ENCODE measurements at places on chromosomes 1 and 21.
A peak's percentile ranks its signal among the peaks of the same experiment; 100 is the strongest.

GRCh38 chr21:41068967-41069642, 98.9 kb upstream of the BACE2 start:
- DNase-seq: peak; percentile 52

GRCh38 chr1:202844935-202845334, 34.2 kb downstream of the PCAT6 start:
- DNase-seq: no peak

- DNase-seq: no peak
These were observed 36.0 kb downstream of the ELK4 start for GRCh38 chr1:205595861-205596260.

DNA sequence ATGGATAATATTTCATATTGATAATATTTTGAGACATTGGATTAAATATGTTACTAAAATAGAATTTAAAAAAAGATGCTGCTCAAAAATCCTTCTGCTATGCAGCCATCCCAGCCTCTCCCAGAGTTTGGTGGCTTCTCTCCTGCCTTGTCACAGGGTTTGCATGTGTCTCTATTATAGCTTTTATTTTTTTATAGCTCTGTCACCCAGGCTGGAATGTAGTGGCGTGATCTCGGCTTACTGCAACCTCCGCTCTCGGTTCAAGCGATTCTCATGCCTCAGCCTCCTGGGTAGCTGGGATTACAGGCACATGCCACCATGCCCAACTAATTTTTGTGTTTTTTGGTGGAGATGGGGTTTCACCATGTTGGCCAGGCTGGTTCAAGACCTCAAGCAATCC, 50.7 kb upstream of the ID3 start:
- no peak for DNase-seq

- DNase-seq: no peak
These were observed 51.2 kb downstream of the RGS4 start for GRCh38 chr1:163120372-163120771.

DNA sequence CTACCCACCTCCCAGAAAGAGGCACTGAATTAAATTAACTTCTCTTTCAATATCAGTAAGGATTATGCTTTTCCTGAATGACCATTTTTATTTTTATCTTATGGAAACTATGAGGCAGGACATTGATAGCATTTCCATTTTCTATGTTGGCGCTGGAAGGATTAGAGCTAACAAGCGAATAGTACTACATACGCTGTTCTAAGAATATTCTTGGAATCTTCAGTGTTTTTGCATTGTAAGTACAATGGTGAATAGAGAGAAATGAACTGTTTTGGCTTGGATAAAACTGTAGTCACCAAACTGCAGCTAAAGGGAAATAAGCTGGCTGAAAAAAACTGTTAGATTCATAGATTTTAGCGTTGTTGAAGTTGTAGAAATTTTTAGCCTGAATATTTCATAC, 779.0 kb upstream of the ADGRL4 start:
- no peak for DNase-seq

DNA sequence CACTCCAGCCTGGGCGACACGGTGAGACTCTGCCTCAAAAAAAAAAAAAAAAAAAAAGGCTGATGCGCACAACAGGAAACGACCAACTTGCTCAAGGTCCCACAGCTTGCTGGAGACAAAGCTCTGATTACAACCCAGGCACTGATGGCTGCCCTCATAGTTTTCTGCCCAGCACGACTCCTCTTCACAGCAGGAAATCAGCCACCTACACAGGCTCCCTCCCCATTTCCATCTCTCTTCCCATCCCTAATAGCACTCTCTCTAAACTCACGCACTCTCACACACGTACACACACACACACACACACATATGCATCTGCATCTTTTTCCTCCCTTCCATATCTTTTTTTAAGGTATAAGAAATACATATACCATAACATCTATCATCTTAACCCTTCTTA, 153.5 kb upstream of the SOD1 start:
- no peak for DNase-seq

- DNase-seq: no peak
These were observed 189.6 kb downstream of the KAZN start for GRCh38 chr1:14788080-14788479.

DNA sequence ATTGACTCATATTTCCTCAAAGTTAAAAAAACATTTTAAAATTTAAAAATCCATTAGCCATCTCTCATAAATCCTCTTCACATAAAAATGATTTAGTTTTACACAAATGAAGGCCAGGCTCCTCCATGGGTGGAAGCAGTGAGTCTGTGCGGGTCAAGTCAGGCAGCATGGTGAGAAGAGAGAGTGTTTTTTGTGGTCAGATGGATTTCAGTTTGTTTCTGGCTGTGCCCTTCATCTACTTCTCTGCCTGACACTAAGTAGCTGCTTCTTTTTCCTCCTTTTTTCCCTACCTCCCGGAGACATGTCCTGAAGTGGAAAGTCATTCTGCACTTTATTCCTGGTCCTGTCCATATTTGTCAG, 10.3 kb downstream of the PLA2G4A start:
- no peak for DNase-seq

DNA sequence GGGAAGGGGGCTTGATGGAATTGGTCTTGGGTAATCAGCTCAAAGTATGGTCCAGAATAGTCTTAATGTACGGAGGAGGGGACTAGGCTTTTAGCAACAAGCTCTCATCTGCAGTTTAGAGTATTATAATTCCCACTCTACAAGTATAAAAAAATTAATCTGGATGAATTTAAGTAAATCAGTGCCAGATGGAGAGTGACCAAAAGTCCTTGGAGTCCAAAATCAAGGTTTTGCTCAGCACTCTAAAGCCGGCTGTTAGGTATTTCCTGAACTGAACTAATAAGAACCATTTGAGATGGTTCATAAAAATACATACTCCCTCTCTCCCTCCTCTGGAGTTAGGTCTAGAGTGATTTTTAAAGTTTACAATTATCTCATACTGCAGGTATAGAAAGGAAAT, 23.7 kb downstream of the GLUL start:
- DNase-seq: no peak

DNA sequence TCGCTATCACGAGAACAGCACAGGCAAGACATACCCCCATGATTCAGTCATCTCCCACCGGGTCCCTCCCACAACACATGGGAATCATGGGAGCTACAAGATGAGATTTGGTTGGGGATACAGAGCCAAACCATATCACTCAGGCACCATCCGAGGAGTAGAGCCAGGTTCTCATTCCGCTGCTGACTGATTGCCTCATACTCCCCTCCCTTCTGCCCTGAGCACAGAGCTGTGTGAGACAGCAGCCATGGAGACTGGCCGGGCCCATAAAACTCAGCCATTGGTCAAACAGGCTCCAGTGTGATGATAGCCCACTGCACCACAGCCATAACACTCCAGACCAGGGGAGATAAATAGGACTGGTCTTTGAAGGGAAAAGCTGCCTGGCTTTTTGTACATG, 22.6 kb downstream of the TTC4 start:
- no peak for DNase-seq

- DNase-seq: no peak
These were observed 42.8 kb upstream of the SIM2 start for GRCh38 chr21:36656138-36656537.

DNA sequence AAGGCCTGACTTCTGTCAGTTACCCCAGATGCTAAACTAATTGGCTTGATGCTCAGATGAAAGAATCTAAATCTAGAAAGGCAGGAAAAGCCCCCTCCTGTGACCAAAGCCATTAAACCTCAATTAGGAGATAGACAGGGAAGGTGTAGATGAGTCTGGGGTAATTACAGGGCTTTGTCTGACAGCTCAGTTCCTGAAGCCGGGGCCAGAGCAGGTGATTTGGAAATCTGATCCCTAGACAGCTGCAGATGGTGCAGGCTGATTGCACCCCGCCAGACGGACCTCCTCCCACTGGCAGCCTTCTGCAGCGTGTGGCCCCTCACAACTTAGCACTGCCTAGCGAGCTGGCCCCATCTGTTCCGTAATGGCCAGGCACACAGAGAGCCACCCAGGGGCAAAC, 395.1 kb downstream of the HLX start:
- DNase-seq: no peak

DNA sequence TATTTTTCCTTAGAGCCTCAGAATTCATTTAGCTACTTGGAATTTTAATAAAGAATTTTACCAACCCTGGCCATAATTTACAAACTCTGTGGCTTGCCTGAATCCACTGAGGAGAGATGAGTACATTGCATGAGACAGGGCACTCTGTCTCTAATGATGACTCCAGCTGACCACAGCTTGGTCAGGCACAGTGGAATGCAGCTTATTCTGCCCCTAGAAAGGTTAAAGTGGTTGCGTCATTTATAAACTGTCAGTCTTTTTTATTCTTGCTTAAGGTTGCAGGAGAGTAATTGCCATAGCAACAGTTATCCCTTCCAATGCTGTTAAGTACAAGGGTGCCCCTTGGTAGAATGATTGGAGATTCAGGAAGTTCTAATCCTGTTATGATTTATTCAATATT, 28.3 kb downstream of the PDE4B start:
- DNase-seq: no peak

- DNase-seq: no peak
These were observed 244.9 kb downstream of the KCNJ6 start for GRCh38 chr21:37671381-37671780.

DNA sequence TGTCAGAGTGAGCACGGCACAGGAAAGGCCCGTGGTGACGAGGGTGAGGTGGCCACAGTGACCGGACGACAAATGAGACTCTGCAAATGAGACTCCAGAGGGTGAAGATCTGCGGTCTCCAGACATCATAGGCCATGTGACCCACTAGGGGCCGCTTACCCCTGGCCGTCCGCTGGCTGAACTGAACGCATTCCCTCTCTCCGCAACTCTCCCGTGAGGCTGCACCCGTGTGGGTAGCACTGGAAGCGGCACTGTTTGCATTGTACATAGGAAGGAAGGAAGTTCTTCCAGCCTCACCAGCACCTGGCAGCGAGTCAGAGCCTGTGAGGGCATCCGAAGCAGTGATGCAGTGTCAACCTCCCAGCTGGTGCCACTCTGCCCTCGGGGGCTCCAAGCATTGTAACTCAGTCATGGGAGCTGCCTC, 23.6 kb upstream of the SPSB1 start:
- no peak for DNase-seq

DNA sequence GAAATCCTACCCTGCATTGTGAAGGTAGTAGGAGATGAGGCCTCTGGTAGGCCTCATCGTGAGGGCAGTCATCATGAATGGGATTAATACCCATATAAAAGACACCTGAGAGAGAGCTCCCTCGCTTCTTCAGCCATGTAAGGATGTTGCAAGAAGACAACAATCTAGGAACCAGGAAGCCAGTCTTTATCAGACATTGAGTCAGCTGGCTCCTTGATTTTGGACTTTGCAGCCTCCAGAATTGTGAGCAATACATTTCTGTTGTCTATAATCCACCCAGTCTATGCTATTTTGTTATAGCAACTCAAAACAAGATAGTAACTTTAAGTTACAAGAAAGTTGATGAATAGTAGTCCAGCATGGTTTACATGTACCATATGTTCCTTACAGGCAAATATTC, 208.5 kb downstream of the KCNT2 start:
- no peak for DNase-seq

DNA sequence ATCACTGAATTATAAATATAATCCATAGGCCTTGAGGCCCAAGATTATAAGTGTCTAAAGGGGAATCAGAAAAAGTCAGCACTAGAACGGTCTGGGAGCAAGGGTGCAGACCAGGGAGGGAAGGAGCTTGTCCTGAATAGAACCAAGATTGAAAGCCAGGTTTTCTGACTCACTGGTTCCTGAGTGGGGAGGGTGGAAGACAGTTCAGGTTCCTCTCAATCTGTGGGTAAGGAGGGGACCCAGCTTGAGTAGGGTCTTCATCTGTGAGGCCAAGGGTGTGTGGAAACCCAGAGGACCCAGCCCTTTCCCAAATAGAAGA, 842 bp downstream of the LENEP start:
- no peak for DNase-seq

DNA sequence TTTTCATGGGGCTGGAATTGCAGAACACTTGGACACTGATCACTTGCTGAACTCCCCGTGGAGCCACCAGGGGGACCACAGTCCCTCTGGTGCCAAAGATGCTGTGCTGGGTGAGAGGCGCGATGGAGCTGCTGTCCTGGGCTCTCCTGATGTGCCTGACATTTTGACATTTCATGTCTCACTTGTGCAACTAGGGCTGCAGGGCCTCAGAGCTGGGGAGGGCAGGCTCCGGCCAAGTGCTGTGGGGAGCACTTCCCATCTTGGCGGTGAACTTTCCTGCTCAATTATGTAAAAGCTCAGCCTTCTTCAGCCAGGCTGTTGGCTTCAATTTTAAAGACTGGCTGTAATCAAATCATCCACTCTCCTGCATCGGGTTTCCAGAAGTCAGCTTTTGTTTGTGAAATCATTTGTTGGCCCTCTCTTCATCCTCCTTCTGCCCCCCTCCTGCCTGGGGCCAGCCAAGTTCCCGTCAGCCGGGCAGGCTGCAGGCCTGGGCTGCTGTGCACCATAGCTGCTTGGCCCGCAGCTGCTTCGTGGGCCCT, 36.8 kb downstream of the KCNAB2 start:
- no peak for DNase-seq

GRCh38 chr1:87686136-87686495, 357.4 kb downstream of the LMO4 start:
- DNase-seq: no peak

GRCh38 chr21:42574234-42575027, 60.8 kb downstream of the SLC37A1 start:
- DNase-seq: no peak

GRCh38 chr1:240667351-240667750, 55.4 kb upstream of the GREM2 start:
- DNase-seq: no peak

GRCh38 chr1:158951956-158952355, 20.6 kb downstream of the PYHIN1 start:
- DNase-seq: no peak

GRCh38 chr1:51519048-51519864, at the start of gene EPS15:
TSS of gene EPS15 (minus strand) at chr1:51519266. CDS start at chr1:51519231, 35 bp downstream.
- DNase-seq: peak; percentile 81

DNA sequence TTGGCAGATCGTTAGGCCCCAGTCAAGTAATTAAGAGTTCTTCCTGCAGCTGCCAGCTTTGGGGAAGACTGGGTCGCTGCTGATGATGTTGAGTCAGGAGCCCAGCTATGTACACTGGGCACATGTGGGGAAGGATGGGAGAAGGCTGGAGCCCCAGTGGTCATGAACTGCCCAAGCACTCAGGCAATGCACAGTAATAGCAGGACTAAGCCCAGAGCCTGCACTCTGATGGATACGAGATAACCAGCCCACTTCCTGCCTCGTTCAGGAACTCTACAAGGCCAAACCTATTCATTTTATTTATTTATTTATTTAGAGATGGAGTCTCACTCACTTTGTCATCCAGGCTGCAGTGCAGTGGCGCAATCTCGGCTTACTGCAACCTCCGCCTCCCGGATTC, 81.1 kb upstream of the BTG3 start:
- no peak for DNase-seq

GRCh38 chr1:56376188-56376984, 203.0 kb downstream of the PLPP3 start:
- no peak for DNase-seq

All from stimulated activated naive B cell treated with anti-CD40 and anti-IgM and Interleukin-4, amounts not matched to agents 10 μg/mL and 1 μg/mL and 100 μg/mL, for 72 hours (primary cell).